Right ventricle myocardium inferior (tissue), 1 donor: ENCODE measurements at places on chromosomes 3 and 15. TPM values are rescaled to one million over a fixed set of nuclear protein-coding genes. Genes with fewer than 3 reads are reported as not detected.

ISLR gene
- total RNA-seq, result 13.8 TPM

RBPMS2 gene
- 255 TPM for total RNA-seq

RGMA gene
- total RNA-seq, result 35.2 TPM

SCG5 gene
- not detected for total RNA-seq

GRCh38 chr15:59196416-59196815 lies 10.2 kb upstream of the LDHAL6B start:
- DNase-seq, result no peak

- DNase-seq, result no peak
These were observed 59.0 kb upstream of the SPTSSB start for GRCh38 chr3:161430307-161430706.

DNA sequence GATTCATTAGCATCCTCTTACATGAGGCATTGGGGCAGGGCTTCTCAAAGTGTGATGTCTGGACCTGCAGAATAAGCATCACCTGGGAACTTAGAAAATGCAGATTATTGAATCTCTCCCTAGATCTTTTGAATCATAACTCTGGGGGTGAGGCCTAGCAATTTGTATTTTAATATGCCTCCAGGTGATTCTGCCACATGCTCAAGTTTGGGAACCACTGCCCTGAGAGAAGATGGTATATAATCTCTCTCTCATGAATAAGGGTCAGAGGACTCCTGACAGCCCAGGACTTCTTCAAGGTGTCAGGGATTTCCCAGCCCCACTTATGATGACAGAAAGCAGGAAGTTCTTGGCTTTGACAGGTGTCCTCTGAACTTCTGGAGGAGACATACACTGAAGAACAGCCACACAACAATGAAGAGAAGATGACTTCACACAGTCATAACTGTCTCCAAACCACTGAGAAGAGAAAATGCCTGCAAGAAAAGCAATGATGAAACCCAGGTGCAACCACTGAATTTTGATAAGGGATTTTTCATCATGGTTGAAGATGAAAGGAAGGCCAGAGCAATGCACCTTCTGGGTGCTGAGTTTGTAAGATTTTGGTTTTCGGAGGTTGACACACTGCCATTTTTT lies 211.9 kb upstream of the MRPL3 start:
- no peak for DNase-seq

DNA sequence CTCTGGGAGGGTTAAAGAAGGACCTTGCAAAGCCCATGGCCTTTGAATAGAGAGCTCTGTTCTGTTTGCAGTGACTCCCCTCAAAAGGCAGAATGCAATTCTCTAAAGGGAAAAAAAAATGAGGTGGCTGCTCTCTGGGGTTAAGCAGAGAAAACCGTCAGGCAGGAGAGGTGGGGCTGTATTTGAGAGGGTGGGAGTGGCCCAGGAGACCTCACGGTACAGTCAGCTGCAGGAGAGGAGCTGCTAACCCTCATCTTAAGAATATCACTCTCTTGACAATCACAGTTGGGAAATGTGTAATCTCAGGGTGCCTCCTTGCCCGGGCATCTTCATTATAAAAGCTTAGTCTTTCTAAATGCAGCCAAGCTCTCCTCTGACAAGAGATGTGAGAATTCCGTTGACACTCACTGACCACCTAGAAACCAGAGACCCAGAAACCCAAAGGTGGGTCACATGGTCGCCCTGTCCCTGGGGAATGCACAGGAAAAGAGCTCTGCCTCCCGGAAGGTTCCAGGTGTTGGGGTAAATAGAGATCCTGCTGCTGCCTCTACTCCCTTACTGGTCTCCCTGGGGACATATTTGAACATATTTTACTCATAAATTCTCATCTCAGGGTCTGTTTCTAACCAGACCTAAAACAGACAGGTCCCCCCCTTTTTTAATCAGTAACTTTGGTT lies 159.1 kb upstream of the CTDSPL start:
- DNase-seq, result no peak

- DNase-seq, result no peak
These were observed 25.3 kb downstream of the LOXL1 start for GRCh38 chr15:73951601-73952000.

- no peak for DNase-seq
These were observed 32.8 kb downstream of the ZNF589 start for GRCh38 chr3:48273594-48274211.

DNA sequence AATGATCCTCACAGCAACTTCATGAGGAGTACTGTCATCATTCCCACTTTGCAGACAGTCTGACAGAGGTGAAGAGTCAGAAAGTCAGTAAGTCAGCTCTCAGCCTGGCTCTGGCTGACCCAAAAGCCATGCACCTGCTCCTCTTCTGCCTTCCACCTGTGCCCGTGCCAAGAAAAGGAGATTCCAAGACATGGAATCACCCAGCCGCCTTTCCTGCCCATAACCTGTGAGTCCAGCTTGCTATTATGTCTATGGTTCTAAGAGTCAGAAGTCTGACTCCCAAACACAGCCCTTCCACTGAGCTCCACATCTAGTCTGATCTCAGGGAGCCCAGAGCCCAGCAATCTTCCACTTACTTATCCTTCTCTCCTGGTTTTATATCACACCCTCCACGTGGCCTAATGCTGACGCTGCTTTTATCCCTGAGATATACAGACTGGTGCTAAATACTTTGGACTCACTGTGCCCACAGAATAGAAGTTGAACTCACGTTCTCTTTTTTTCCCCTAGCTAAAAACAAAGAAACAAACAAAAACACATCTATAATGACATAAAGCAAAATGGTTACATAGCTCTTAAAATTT lies 66.0 kb downstream of the PLD1 start:
- DNase-seq, result no peak

- DNase-seq, result no peak
These were observed 75.6 kb upstream of the CHRNB4 start for GRCh38 chr15:78716651-78717050.
